ENCODE measurements at places on chromosomes 7 and 10. TPM values are rescaled to one million over a fixed set of nuclear protein-coding genes. Genes with fewer than 3 reads are reported as not detected.

- no peak for DNase-seq
Observed at GRCh38 chr10:56920601-56921261, 559.7 kb upstream of the ZWINT start.

DNA sequence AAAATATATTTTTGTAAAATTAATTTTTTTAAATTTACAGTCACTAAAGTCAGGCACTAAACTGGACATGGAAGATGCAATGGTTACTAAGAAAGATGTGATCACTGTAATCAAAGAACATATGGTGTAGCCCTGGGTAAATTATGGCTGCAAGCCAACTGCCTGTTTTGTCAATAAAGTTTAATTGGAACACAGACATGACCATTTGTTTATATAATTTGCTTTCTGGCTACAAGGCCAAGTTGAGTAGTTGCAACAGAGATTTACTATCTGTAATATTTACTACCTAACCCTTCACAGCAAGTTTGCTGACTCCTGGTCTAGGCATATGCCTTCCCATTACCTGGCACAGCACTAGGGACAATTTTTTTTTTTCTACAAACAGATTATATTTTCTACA, 448.9 kb downstream of the ADRA2A start:
- no peak for DNase-seq

DNA sequence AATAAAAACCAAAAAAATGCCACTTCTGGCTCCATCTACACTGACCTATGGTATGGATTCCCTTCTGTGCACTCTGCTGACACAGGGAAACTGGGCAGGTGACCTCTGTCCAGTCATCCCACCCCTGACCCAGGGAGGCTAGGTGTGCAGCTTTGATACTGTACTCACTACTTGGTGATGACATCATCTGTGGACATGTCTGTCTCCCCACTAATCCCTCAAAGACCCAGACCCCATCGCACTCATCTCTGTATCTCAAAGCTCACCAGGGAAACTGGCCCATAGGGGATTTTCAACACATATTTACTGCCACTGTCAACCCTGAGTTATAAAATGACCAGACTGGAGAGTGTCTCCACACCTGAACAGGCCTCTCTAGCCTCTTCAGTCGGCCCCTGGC, 10.6 kb downstream of the SGMS1 start:
- peak; percentile 13 for DNase-seq

DNA sequence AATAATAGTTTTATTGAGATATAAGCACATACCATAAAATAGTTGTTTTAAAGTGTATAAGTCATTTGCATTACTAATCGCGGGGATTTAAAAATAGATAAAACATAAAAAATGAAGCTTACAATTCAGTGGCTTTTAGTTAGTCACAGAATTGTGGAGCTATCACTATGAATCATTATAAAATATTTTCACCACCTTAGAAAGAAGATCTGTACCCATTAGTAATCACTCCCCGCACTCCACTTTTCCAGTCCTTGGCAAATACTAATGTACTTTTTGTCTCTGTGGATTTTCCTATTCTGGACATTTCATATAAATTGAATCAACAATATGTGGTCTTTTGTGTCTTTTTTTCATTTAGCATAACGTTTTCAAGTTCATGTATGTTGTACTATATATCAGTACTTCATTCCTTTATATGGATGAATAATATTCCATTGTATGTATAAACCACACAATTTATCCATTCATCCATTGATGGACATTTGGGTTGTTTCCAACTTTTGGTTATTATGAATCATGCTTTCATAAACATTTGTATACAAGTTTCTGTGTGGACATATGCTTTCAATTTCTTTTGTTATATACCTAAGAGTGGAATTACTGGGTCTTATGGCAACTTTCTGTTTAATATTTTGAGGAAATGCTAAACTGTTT, 162.5 kb downstream of the MAGI2 start:
- DNase-seq, result no peak

GRCh38 chr10:132975831-132976682, 33.7 kb upstream of the CFAP46 start:
- DNase-seq, result no peak

GRCh38 chr10:102347236-102347828, 48.2 kb upstream of the NFKB2 start:
- DNase-seq, result no peak

- DNase-seq, result peak; percentile 31
Observed at GRCh38 chr10:102596506-102596971, 47.7 kb upstream of the TRIM8 start.

The FAM170B gene
- total RNA-seq, result 0.16 TPM

The MALRD1 gene
- total RNA-seq, result not detected

The CTBP2 gene
- total RNA-seq, result 0.72 TPM

Data from activated T-cell treated with anti-CD3 and anti-CD28 coated beads, Interleukin-2, amount 50 U/mL, for 72 hours (primary cell).